ENCODE measurements at places on chromosomes 7 and 10. TPM values are rescaled to one million over a fixed set of nuclear protein-coding genes. Genes with fewer than 3 reads are reported as not detected.

Gene HYAL4
- total RNA-seq: not detected

Gene CTAGE6
- total RNA-seq: under 0.01 TPM

Gene AUTS2
- total RNA-seq: 71.3 TPM

- DNase-seq: no peak
These were observed 331.4 kb downstream of the PTPRN2 start for GRCh38 chr7:158256091-158256816.

DNA sequence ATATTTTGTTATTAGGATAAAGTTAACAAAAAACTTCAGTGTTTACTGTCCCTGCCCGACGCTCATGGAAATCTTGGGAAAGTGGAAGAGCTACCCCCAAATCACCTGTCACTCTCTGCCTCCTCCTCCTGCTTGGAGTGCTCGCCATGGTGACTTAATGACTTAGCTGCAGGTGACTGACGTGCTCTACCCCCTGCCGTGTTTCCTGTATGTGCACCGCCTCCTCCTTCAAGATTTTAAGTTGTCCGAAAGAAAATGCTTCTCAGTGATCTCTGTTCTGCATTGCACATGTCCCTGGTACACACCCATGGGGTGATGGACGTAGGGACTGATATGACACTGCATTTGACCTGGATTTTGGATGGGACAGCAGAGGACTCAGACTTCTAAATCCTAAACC is 338.8 kb upstream of the SHH start:
- no peak for DNase-seq

DNA sequence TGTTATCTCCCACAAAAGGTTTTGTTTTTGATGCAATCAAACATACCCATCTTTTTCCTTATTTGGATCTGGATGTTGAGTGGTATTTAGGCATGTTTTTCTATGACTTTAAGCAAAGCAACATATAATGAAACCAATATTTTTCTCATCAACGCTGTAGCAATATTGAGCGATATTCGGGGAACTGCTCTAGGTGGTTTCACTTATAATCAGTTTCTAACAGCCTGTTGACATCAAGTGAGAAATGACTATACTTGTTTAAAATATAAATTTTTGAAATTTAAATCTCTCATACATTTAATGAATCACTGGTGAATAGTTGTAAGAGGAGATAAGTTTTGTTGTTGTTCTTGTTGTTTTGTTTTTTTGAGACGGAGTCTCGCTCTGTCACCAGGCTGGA is 52.8 kb upstream of the CCAR1 start:
- DNase-seq: no peak

GRCh38 chr7:53800746-53801145 is 741.4 kb upstream of the VSTM2A start:
- no peak for DNase-seq

DNA sequence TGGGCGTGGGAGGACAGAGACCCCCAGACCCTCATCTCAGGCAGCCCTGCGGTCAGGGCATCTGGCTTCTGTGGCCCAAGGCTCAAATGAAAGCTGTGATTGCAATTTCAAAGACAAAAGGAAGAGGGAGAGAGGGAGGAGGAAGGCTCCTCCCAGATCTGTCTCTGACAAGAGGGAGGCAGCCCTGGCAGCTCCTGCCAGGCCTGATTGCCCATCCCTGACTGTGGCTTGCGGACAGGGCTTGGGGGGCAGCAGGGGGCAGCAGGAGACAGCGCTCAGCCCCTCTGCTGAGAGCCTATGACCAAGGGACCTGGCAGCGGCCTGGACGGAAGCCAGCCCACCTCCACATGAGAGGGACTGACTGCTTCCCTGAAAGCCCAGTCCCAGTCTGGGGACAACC is 91.8 kb downstream of the PTPRN2 start:
- DNase-seq: no peak

GRCh38 chr10:1083581-1083980 is 27.4 kb downstream of the WDR37 start:
- DNase-seq: no peak

- DNase-seq: no peak
These were observed 17.2 kb upstream of the MNX1 start for GRCh38 chr7:157027568-157028198.

DNA sequence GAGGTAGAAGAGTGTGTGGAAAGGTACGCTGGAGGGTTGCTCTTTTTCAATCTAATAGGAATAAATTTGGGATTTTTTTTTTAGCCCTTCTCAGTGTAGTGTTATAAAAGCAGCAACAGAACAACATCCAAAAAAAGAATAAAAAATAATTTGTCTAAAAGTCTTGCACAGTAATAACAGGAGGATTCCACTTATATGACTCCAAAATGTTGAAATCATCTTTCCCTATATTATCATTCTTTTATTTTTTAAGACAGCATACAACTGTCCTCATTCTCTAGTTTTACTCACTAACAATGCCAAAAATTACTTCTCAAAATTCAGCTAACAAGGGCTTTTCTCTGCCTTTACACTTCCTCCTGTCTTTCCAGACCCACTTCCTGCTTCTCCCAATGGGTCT is 27.8 kb downstream of the IL2RA start:
- DNase-seq: no peak

DNA sequence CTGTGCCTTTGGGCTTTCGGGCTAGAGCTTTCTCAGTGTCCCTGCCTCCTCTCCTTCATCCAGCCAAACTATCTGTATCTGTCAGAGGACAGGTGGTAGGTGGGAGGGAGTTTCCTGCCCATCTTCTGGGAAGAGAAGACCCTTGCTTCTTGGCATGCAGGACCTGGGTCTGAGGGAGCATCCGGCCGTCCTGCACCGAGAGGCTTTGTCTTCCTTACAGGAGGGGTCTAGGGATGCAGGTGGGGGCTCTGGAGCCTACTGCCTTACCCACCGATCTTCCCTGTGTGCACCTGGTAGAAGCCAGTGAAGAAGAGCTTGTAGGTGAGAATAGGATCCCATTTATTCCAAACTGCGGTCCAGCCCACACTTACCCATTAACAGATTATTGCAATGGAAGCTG is 5.8 kb upstream of the KLF6 start:
- DNase-seq: no peak
